ENCODE measurements at places on chromosomes 13 and 19.

DNA sequence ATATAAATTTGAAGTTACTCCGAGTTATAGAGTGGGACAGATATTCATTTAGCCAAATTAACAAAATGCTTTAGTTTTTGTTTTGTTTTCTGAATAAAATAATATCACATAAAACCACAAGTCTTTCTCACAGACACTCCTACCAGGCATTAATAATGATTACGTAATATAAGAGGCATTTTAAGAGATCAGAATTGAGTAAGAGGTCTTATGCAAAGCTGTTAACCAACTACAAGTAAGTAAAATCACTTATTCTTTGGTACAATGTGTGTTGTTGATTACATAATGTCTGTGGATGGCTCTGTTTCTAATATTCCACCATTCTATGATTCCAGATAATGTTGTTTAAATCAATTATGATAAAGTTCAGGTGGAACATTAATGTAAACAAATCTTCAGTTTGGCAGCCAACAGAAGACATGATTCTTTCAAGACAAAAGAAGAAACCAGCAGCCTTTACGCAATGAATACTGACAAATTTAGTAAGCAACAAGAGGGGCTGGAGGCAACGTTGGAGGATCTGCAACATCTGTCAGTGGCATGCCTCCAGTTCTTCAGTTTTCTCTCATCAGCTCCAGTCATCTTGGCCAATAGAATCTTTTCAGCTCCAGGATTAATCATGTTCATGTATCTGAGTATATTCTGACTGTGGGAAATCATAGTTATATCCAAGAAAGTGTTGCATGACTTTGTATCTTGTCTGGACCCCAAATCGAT, 403.8 kb downstream of the SLITRK5 start:
- DNase-seq = no peak

- peak; percentile 93 for DNase-seq
Measured at GRCh38 chr19:43474986-43475705, 9.7 kb upstream of the LYPD3 start.

DNA sequence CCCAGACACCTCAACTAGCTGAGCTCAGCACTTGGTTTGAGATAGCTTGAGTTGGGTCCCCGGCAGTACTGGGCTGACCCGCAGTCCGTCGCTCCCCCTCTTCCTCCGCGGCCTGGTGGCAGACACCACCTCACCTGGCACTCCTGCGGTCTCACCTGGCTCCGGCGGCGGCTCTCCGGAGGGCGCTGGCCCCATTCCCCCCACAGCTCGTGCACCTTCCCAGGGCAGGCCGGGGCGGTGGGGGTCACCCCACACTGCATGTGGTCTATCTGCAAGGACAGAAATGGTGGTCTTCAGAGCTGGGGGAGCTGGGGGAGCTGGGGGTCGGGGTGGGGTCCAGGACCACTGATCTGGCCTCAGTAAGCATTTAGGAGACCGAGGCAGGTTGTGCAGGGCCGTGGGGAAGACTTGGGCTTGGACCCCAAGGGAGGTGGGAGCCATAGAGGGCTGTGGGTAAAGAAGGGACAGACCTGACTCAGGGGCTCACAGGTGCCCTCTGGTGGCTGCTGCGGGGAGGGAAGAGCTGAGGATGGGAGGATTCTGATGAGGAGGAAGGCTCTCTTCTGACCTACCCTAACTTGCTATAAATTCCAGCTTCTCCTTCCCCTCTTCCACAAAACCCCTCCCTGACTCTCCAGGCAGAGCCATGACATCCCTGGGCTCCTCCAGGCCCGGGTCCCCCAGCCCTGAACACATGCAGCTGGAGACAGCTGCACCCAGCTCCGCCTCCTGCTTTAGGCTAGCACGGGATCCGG, 6.7 kb upstream of the PLIN4 start:
- peak; percentile 50 for DNase-seq

DNA sequence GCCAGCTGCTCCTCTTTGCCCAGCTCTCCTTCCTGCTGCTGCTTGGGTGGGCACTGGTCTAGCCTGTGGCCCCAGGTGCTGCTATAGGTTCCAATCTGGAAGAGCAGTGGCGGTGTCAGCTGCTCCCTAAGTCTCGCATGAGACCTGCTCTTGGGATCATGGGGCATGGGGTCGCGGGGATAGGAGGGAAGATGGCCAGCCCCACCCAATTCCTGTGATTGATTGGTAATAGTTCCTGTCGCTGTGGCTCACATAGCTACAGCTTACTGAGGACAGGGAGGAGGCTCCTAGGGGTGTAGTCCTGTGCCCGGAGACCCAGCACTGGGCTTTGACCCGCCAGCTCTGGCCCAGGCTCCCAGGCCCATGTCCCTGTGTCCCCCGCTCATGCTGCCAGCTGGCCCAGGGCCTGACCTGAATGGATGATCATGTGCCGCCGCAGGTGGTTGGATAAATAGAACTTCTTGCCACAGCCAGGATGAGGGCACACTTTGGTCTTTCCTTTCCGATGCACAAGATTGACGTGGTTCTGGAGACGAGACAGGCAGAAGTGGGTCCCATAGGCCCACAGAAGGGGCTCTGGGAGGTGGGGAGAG, 4.5 kb upstream of the ELAVL3 start:
- DNase-seq = no peak

GRCh38 chr19:55358943-55359908, 3.8 kb downstream of the GARIN5B start:
- DNase-seq = no peak

GRCh38 chr19:48636859-48637448, at the start of gene DBP:
DBP (minus strand) TSS chr19:48637379; CDS start chr19:48636994, 385 bp downstream.
- no peak for DNase-seq

DNA sequence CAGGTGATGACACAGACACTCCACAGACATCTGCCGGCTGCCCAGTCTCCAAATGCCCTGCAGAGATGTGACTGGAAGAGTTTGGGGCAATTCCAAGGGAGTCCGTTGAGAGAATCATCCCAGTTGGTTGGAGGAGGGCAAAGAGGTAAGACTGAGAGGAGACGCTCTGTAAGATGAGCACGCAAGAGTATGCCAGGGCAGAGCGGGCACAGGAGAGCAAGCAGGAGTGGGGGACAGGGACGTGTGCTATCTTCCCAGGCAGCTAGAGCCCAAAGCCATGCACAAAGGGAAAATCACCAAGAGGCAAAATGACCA, 156.3 kb upstream of the TSHZ3 start:
- DNase-seq = no peak

DNA sequence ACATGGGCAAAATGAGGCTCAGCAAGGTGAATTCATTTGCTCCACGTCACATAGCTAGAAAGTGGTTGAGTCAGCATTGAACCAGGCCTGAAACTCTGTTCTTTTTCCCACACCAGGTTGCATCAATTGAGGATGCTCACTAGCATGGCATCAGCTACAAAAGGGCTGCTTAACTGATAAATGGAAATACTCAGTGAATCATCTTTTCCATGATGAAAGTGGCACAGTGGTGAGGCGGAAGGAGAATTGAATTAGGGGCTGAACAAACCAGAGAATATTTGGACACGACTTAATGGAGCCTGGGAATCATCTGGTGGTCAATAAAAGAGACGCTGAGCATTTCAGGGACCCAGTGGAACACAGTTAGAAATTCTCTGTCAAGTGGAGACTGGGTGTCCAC, 320.1 kb upstream of the MAB21L1 start:
- no peak for DNase-seq

- no peak for DNase-seq
Measured at GRCh38 chr13:79560954-79561353, 80.0 kb downstream of the NDFIP2 start.

DNA sequence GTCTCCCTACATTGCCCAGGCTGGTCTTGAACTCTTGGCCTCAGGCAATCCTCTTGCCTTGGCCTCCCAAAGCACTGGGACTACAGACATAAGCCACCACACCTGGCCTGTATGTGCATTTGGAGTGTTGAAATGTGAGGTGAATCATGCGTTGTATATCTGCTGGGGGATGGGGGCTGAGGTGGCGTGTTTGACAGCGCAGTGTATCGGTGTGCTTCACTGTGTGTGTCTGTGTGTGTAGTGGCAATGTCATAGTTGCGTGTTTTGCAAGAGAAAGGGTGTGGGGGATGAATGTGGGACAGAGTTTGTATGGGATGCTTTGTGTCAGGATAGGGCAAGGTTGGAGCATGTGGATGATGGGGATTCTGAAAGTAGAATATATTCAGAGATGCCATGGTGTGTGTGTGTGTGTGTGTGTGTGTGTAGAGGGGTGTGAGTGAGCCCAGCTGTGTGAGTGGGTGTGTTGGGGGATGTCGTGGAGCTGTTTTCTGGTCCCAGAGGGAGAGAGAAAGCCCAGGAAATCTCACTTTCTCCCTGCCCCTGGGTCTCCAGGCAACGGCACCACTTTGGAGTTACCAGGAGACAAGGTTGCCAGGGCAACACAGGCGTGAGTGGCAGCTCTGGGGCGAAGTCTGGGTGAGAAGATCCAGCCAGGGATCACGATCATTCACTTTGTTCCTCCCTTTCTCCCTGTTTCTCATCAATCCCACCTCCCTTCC, 1.1 kb upstream of the SWSAP1 start:
- no peak for DNase-seq

DNA sequence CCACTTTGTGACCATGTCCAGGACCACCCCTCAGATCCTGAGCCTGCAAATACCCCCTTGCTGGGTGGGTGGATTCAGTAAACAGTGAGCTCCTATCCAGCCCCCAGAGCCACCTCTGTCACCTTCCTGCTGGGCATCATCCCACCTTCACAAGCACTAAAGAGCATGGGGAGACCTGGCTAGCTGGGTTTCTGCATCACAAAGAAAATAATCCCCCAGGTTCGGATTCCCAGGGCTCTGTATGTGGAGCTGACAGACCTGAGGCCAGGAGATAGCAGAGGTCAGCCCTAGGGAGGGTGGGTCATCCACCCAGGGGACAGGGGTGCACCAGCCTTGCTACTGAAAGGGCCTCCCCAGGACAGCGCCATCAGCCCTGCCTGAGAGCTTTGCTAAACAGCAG, 7.7 kb upstream of the CEACAM7 start:
- DNase-seq = no peak

- DNase-seq = no peak
Measured at GRCh38 chr13:40996426-40997092, 22.6 kb downstream of the ELF1 start.

DNA sequence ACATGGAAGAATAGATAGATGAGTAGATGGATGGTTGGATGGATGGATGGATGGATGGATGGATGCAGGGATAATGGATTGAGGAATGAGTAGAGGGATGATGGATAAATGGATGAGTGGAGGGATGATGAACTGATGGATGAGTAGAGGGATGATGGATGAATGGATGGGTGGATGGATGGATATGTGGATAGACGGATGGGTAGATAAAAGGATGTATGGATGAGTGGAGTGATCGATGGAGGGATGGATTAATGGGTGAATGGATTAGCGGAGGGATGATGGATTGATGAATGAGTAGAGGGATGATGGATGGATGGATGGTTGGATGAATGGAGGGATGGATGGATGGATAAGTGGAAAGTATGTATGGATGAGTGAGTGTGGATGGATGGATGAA, 533.2 kb downstream of the RFC3 start:
- DNase-seq = no peak

- DNase-seq = no peak
Measured at GRCh38 chr13:32791545-32792172, 205.4 kb downstream of the PDS5B start.

- DNase-seq = no peak
Measured at GRCh38 chr13:60148918-60149317, 14.8 kb downstream of the DIAPH3 start.

DNA sequence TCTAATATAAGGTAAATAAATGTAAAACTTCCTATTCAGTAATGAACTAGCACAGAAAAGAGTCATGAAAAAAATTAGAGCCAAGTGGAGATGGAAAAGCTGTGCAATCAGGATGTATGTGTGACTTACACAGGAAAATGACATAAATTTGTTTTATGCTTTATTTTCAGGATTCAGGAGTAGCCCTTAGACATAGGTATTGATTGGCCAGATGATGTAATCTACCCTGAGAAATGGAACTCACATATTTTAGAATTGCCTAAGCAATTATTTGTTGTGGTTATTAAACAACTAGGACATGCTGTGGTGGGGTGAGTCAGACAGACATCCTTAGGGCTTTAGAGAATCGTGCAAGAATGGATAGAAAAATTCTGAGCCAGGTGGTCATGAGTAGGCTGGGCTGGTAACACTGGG, 110.6 kb downstream of the PCDH9 start:
- no peak for DNase-seq

DNA sequence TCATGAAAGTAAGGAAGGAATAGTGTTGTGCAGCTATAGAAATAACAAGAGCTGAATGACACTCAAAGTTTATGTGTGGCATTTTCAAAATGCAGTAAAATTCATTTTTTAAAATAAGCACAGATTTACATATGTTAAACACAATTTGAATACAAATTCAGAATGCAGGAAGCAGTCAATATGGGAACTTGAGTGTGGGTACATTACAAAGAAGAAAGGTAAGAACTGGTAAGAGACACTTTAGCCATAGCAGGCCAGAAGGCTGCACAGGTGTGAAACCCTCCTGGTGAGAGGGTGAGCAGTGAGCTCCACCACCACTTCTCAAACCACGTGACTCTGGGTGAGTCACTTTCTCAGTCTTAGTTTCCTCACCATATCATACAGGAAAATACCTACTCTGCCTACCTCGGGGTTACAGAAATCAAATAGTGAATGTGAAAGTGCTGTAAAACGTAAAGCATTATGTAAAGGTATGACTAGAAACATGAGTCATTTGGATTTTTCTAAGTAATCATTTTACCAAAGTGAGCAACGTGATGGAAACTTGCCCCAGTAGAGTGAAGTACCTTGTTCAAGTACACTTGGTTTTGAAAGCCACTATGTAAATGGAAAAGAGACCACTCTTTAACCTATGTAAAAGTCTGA, 40.5 kb downstream of the USP12 start:
- DNase-seq = peak; percentile 48

GRCh38 chr19:42091742-42092141, 15.8 kb downstream of the ZNF574 start:
- no peak for DNase-seq

GRCh38 chr13:98782654-98783053, 30.2 kb upstream of the SLC15A1 start:
- DNase-seq = no peak

All from activated CD4-positive, alpha-beta T cell treated with anti-CD3 and anti-CD28 coated beads for 1 hour (primary cell).